ENCODE measurements at places on chromosomes 3 and 15. TPM values are rescaled to one million over a fixed set of nuclear protein-coding genes. Genes with fewer than 3 reads are reported as not detected.
A peak's percentile ranks its signal among the peaks of the same experiment; 100 is the strongest.

DNA sequence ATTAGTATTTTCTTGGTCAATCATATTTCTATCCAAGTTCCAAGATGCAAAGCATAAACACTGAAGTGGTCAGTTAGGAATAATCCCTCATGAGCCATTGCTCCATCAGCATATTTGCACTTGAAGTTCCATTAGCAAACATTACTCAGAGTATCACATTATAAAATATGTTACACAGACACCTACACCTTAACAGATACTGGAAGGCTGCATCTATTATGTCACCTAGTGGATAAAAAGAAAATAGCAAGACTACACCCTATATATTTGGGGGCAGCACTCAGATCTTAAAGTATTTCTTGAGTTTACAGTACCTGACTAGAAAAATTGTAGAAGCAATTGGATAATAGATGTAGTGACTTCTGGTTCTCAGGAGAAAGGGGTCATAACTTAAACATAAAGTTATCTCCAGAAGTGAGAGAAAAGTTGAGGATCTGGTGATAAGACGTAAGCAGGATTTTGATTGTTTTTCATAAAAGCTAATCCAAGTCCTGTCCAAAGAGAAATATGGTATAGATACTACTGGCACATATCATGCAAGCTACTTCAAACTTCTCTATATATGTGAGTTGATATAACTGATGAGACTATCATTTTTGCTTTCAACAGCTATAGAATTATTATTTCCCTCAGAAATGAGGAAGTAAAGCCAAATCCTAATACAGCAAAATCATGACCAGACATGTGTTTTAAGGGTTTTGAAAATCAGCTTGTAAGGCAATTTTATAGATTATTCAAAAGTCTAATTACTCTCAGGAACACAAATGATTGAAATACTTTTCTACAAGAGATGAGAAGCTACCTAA, 422.2 kb downstream of the GBE1 start:
- DNase-seq: peak; percentile 9

Gene FGF12
- 7.2 TPM for total RNA-seq

- DNase-seq: no peak
Observed at GRCh38 chr15:80594091-80594889, 100.8 kb upstream of the ABHD17C start.

DNA sequence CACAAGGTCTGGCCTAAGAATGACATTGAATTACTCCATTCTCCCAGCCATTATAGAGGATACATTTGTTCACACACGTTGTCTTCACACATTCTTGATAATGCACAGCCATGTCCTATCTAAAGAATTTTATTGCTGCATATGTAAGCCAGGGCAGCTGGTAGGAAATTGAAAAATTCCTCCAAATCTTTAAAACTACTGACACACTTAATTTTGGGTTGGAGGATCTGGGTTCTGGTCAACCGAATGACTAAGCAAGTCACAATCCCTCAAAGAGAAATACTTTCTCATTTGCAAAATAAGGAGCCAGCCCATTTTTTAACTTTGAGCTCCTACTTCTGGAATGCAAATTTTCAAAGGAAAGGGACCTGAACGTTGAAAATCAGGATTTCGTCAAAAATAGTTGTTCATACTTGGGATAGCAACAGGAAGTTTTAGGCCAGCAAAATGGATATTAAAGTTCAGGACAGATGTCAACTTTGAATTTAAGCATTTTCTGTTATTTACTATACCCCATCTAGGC, 638.3 kb downstream of the NTRK3 start:
- DNase-seq: no peak

DNA sequence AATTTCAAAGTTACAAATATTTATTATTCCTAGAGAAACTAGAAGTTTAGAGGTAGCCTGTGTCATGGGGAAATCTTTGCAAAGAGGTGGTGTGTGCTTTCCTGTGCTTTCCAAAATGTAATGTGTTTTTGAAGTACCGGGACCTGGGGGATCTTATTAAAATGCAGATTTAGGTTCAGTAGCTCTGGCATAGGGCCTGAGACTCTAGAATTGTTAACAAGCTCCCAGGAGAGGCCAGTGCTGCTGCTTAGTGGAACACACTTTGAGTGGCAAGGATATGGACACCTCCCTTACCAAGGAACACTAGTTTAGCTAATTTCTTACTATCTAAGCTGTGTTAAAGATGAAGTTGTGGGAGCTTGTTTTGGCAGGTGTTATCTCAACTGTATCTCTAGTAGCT, 428.9 kb downstream of the VGLL3 start:
- no peak for DNase-seq

DNA sequence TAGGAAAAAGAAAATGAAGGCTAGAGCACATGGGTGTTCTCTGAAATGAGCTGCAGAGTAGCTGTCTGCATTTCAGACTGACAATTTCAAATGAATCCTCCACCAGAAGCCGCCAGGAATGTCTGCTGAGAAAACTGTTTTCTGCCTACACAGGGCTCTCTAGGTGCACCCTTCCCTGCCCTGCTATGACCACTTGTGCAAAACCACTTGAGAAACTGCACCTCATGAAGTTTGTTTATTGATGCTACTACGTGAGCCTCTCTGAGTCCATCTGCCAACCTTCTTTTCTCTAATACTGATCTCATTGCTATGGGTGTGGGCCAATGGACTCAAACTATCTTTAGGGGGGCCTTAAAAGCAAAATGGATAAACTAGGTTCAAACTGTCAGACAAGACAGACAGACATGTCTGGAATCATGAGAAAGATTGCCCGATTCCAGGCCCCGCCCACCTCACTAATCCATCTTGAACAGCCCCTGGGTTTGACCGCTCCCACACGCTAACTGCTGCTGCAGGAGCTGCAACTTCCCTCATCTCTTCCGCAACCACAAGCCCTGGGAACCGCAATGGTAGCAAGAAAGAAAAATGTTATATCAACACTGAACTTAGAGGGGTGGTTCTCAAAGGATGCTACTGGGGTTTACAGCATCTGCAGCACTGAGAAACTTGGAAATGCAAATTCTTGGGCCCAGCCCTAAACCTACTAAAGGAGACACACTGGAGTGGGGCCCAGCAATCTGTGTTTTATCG, 9.0 kb upstream of the CD47 start:
- no peak for DNase-seq

DNA sequence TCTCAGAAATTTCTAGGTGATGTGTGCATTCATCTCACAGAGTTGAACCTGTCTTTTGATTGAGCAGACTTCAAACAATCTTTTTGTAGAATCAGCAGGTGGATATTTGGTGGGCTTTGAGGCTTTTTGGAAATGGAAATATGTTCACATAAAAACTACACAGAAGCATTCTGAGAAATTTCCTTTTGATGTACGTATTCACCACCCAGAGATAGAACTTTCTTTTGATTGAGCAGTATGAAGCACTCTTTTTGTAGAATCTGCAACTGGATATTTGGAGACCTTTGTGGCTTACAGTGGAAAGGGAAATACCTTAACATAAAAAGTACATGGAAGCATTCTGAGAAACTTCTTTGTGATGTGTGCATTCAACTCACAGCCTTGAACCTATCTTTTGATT, 3515.0 kb downstream of the GOLGA6L6 start:
- DNase-seq: no peak

DNA sequence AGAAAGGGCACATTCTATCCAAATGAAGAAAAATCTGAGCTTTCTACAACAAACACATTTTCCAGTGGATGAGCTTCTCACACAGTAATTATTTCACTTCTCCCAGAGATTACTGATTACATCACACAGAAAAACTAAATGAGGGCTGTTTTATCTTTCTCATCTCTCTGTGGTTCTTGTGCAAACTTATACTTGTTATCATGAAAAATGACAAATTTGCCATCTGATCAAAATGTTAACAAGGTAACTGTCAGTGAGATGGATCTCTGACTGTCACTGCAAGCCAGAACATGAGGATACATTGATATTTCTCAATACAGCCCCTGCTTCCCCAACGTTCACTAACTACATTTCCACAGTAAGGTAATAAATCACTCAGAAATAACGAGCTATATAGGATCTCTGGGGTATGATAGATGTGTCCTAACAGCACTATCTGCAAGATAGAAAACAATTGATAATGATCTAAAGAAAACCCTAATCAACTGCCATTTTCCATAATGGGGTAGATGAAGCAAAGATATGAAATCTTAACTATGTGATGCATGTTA, 829.3 kb upstream of the CFAP20DC start:
- no peak for DNase-seq

GRCh38 chr15:40047415-40048210, 8.6 kb upstream of the SRP14 start:
- no peak for DNase-seq

- DNase-seq: no peak
Observed at GRCh38 chr3:125654526-125654925, 59.2 kb upstream of the OSBPL11 start.

DNA sequence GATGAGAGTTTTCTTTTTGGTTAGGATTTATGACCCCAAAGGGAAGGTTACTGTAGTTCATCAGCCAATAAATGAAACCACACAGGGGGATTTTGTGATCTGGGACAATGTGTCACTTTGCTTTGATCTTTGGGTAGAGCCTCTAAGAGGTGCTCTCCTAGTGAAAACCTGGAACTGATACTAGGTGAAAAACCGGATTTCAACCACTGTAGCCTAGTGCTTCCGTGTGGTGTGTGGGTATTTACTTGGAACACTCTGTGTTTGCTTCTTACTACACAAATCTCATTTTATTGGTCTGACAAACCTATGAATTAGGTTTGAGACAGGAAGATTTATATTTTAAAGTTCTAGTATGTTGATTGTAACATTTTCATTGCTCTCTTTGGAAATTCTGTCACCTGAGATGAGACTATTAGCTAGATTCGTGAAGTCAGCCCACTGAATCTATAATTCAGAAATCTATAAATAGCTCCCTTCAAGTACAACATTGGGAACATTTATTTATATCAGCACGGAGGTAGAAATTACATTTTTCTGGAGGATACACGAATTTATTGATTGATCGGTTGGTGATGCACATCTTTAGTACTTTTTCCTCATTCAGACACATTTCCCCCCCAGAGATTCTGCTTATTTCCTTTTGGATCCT, 119.8 kb downstream of the AKAP13 start:
- no peak for DNase-seq

Gene GOLGA6A
- total RNA-seq: not detected

Gene LRTM1
- total RNA-seq: 84.2 TPM

GRCh38 chr15:42108189-42108588, 13.8 kb upstream of the PLA2G4D start:
- DNase-seq: no peak

DNA sequence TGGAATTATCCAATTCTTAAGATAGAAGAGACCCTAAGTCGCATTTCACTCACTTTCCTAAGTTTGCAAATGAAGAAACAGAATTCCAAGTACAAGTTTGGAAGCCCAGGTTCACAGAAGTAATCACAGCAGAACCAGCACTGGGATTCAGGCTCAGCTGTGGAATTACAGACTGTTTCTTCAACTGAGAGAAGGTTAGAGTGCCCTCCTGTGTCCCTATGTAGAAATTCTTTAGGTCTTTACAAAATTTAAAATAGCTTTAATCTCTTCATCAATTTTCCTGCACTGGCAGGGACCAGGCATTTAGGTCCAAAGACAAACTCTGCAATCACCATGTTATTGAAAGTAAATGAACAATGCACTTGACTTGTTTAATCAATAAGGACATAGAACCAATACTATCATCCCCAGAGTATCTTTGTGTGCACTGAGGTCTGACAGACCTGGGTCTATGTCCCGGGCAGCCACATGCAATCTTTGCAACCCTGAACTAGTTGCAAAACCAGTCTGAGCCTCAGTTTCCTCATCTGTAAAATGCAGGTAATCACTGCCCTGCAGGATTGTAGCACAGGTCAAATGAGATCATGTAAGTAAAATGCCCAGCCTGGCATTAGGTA, 96.3 kb upstream of the ZBED2 start:
- peak; percentile 59 for DNase-seq

- DNase-seq: no peak
Observed at GRCh38 chr15:65085207-65085753, 8.7 kb downstream of the KBTBD13 start.

Gene SAMD7
- not detected for total RNA-seq

DNA sequence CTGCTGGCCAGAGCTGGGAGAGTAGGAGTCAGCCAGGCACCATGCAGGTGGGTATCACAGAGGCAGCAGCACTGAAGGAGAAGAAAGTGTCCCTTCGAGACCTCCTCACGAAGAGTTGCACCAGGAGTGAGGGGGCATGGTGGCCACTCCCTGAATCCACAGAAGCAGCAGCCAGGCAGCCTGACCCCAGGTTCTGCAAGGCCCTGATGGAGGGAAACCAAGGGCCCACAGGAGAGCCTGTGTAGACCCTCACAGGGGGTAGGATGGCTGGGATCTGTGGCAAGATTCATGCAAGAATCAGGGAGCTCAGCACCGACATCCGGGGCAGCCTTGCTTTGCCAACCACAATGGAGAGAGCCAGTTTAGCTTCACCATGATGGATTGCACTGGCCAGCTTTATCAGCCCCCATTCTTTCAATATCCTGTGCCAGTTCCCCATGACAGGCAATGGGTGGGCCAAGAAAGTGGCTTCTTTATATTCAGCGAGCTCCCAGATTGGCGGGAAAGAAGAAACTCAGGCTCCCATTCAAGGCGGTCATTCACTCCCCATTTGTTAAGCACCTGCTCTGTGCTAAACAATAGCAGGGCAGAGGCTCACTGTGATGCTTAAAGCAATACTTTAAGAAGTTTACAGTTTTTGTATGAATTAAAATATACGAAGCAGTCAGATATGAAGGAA, 33.5 kb upstream of the TBC1D21 start:
- DNase-seq: no peak

GRCh38 chr3:6791161-6791560, 69.8 kb upstream of the GRM7 start:
- DNase-seq: peak; percentile 45

DNA sequence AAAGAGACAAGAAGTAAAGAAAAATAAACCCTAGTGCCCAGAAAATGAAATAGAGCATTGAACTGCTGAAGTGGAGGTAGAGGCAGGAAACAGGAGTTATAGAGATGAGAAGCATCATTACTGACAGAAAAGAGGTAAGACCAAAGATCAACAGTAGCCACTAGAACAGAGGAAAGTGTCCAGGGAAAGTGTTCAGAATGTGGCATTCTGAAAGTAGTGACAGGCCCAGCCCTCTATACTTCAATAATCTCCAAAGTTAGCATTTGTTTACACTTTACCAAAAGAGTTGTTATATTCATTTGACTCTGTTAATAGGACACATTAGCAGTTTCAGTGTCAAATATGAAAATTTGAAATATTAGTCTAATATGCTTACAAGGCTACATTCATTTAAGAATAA, 727.1 kb upstream of the NECTIN3 start:
- no peak for DNase-seq

GRCh38 chr3:50807266-50807665, 132.5 kb downstream of the DOCK3 start:
- DNase-seq: peak; percentile 32

Gene IMPG2
- total RNA-seq: 2.1 TPM

GRCh38 chr3:71104121-71104541, 479.4 kb downstream of the FOXP1 start:
- no peak for DNase-seq

- no peak for DNase-seq
Observed at GRCh38 chr3:19012846-19013245, 135.5 kb upstream of the KCNH8 start.
